Renal cortical epithelial cell (primary cell): ENCODE measurements at places on chromosomes 3 and 15. TPM values are rescaled to one million over a fixed set of nuclear protein-coding genes. Genes with fewer than 3 reads are reported as not detected.

Gene KNSTRN
- total RNA-seq: 34.2 and 58.5 TPM in 2 replicates

Gene GXYLT2
- 1.0 and 7.0 TPM in 2 replicates for total RNA-seq

Gene NDN
- total RNA-seq: 26.4 and 37.2 TPM in 2 replicates

Gene RPP14
- total RNA-seq: 14.5 and 27.6 TPM in 2 replicates

Gene IL17RB
- total RNA-seq: 1.4 and 10.9 TPM in 2 replicates

Gene GABRB3
- 1.9 and 2.4 TPM in 2 replicates for total RNA-seq

Gene EAF2
- 3.0 and 4.0 TPM in 2 replicates for total RNA-seq

Gene TEX55
- total RNA-seq: not detected in 2 replicates

Gene TRH
- not detected in 2 replicates for total RNA-seq
